ENCODE measurements at places on chromosomes 3 and 15.

GRCh38 chr15:96245252-96245651 is 85.2 kb upstream of the NR2F2 start:
- no peak for DNase-seq

DNA sequence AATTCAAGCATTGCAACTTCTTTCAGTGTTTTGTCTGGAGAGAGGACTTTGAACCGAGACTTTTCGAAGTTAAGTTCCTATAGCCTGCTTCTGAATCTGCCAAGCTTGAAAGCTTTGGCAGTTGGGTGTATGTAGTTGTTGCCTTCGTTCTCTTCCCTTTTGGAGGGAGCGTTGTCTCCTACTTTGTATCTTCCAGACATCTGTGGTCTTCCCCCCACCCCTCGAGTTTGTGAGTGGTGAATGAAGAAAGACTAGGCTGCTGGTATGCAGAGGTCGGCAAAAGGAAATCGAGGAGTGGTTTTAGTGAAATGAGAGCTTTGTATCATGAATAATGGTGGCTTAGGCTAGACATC is 1.3 kb downstream of the CTNNB1 start:
- DNase-seq, result peak; percentile 35

GRCh38 chr15:57223345-57223744 is 153.0 kb upstream of the CGNL1 start:
- DNase-seq, result no peak

DNA sequence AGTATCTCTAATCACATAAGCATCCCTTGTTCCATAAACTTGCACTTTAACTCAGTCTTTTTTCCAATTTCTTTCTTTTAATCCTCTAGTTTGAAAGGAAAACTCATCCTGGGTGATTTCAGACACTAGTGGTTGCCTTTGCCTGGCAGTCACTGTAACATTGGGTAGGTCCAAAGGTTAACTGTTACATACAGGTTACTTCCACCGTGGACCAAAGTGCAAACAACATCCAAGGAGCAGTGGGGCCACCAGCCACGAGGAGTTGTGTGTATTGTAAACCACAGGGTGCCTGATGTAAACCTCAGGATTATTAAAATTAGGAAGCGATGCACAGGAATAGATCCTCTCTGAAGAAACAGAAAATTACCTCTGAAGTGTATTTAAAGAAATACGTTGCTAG is 75.0 kb downstream of the HCN4 start:
- DNase-seq, result no peak

DNA sequence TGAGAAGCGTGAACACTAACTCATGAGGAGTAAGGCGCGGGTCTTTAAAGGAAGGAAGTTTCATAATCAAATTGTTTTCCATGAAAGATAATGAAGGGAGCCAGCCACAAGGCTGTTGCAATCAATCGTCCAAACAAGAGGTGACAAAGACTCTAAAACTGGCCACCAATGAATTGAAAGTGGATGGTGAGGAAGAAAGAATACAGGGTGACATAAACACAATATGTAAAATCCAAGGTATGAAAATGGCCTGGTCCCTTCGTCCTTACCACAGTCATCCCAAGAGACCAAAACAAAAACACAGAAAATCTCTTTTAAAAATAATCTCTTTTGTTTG is 12.0 kb downstream of the CD86 start:
- DNase-seq, result no peak

DNA sequence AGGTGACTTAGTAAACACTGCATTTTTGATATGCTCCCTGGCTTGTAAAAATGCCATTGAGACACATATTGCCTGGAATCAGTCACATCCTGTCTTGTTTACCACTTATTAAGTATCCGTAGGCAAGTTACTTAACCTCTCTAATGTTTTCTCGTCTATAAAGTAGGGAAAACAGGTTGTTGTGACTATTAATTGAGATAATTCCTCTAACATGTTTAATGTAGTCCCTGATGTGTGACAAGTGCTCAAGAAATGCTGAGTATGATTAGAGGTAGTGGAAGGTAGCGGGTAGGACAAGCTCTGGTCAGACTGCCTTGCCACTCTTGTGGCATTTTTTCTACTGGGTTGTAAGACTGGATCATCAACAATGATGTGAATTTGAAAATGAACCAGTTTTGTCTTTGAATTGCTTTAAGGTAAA is 54.1 kb downstream of the NFKBIZ start:
- DNase-seq, result no peak

DNA sequence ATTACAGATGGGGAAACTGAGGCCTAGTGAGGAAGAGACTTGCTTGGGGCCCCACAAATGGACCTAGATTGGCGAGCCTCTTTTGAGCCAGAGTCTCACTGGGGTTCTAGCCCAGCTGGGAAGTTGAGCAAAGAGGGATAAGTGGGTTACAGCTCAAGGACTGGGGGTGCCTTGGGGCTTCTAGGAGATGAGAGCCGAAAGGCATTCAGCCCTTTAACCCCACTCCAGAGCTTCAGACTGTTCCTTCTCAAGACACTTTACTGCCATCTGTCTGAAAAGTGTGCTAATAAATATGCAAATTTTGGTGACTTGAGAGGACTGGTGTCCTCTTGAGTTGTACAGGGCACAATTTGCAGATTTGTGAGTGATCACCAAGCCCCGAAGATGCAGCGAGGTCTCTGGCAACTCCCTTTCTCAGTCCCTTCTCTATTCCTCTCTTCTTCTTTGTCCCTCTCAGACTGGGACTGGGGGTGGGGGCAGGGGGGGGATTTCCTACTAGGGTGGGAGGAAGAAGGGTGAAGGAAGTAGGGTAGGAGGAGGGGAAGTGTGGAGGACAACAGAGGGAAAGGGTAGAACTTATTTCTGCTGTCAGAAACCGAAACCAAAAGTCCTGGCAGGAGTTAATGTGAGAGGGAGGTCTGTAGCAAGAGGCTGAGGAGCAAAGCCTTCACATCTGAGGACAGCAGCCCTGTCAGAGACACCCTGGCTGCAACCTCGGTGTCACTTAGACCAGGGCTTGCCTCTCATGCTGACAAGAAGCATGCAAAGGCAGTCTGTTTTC is 16.2 kb upstream of the ANKDD1A start:
- peak; percentile 40 for DNase-seq

- DNase-seq, result no peak
Observed at GRCh38 chr3:152047465-152047864, 174.0 kb downstream of the SUCNR1 start.

DNA sequence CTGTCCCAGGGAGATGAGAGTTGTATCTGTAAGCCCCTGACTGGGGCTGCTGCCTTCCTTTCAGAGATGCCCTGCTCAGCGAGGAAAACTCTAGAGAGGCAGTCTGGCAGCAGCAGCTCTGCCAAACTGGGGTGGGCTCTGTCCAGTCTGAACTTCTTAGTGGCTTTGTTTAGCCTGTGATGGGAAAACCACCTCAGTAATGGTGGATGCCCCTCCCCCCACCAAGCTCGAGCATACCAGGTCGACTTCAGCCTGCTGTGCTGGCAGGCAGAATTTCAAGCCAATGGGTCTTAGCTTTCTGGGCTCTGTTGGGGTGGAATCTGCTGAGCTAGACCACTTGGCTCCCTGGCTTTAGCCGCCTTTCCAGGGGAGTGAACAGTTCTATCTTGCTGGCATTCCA is 218.3 kb downstream of the TUSC7 start:
- DNase-seq, result no peak

DNA sequence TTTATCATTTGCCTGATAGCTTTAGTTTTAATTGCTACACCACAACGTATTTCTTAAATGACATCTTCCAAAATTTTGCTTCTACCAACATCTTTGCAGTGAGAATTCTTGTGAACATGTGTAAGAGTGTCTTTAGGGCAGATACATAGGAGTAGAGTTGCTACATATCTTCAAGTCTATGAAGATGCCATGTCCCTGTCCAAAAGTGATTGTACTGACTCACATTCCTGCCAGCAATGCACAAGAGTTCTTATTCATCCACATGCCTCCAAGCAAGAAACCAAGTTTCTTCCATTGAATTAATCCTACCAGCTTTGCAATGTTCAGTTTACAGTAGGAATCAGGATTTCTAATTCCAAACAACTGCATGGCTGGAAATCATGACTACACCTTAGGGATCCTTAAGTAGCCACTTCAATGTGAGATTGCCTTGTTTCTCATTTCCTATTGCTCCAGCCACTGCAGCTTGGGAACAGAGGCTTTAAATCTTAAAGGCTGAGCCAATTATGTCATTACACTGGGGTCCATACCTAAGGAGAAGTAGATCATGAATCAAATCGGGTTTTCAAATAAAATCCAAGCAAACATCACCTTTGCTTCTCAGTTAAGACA is 44.5 kb downstream of the BCL2L10 start:
- DNase-seq, result no peak

DNA sequence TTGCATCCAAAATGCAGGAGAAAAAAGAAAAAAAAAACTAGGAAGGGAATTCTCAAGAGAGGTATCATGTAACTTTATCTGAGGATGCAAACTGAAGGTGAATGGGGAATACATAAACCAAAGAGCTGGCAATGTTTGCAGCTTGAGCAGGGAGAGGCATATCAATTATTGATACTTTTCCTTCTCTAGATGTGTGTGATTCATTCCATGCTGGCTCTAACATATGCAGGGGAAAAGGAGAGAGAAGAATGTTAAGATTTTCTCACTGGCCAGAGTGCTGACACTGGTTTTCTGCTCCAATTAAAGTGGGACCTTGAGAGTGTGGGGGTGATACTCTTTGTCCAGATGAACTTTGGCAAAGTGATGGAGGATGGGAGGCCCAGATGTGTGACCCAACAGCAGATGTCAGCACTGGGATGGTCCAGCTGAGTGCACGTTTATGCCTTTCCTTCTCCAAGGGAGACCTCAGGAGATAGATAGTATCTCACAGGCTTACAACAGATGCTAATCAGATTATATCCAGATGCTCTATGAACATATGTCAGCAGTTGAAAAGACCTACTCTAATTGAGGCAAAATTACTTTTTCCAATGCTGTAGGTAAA is 50.0 kb upstream of the PSMD6 start:
- no peak for DNase-seq

DNA sequence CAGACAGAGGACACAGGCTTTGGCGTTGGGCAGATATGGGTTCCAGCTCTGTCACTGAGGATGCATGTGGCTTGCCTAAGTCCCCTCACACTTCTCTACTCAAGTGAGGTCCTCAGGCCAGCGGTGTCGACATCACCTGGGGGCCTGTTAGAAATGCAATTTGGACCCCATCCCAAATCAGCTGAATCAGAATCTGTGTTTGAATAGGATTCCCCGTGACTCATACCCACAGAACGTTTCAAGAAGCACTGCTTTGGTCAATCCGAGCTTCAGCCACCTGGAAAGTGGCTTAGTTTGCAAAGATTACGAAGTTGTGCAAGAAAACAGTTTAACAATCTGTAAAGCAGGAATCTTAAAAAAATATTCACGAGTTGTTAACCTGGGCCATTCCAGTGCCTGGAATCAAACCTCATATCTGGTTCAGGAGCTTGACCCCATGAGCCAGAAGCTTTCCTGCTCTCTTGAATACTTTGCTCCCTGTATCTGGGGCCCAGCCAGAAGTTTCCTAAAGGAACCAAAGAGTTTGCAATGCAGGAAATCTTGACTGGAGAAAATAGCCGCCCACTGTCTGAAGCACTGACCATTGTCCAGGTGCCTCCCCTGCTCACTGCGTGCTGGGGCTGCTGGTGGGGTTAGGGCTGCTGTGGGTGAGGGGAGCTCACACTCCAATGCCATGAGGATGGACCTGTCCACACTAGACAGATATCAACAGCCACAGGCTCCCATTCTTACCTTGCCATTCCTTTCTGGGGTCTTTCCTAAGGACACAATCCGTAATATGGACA is 208.5 kb upstream of the LINGO1 start:
- DNase-seq, result no peak

GRCh38 chr3:72004749-72005292 is 219.9 kb upstream of the PROK2 start:
- no peak for DNase-seq

- DNase-seq, result no peak
Observed at GRCh38 chr3:151213151-151213550, 10.1 kb upstream of the GPR171 start.

- DNase-seq, result no peak
Observed at GRCh38 chr3:44885618-44886017, 11.2 kb downstream of the TGM4 start.

DNA sequence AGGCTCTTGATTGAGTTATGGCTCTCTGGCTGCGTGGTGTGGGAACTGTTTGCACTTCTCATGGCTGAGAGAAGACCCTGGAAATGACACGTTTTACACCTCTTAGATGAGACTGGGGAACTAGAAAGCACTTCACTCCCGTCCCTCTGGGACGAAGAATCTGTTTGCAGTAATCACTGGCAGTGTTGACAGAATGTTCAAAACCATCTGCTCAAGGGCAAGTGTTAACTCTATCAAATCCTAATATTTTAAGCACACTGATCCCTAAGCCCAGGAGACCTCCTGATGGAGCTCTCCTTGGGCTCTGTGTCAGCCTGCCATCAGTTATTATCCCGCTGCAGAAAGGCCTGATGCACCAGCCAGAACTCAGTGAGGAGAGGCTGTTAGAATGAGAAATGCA is 323.8 kb upstream of the DNAJC19 start:
- no peak for DNase-seq

- DNase-seq, result peak; percentile 3
Observed at GRCh38 chr15:69225355-69226022, 65.1 kb downstream of the GLCE start.

- DNase-seq, result no peak
Observed at GRCh38 chr3:79255702-79256101, 512.1 kb downstream of the ROBO1 start.

- DNase-seq, result no peak
Observed at GRCh38 chr3:10428406-10429091, 76.8 kb downstream of the ATP2B2 start.

DNA sequence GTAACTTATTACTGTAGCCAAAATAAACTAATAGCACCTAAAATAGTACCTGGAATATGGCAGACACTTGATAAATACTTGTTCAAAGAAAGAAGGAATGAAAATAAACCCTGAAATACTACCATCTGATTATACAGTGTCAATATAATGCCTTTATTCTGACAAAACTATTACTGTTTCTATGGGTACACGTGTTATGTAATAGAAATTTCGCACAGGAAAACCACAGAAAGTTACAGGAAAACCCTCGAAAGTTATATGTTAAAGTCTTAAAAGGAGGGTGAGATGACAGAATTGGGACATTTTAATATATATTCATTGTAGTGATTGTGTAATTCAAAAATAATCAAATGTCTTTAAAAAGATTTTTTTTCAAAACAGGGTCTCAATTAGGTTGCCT is 28.8 kb downstream of the ETFA start:
- no peak for DNase-seq

DNA sequence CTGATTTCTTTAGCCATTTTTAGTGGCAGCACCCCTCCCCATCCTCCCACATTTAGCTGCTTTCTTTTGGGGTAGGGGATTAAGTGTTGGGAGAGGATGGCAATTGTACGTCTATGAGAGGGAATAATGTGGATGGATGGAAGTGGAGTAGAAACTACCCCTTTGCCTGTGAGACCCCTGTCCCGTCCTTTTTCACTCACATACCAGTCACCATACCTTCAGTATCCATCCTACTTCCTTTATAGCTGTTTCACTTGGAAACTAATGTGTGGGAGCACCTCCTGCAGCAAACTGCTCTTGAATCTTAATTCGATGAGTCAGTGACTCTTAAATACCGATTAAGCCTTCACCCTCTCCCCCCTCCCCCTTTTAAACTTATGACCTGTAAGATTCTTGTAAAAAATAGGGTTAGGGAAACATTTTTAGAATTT is 730 bp downstream of the SPRED1 start:
- DNase-seq, result peak; percentile 9

- DNase-seq, result no peak
Observed at GRCh38 chr3:195612075-195612800, 28.5 kb upstream of the APOD start.

- DNase-seq, result no peak
Observed at GRCh38 chr15:89495638-89496145, 691 bp downstream of the RHCG start.
